ENCODE measurements at places on chromosomes 12 and 14. TPM values are rescaled to one million over a fixed set of nuclear protein-coding genes. Genes with fewer than 3 reads are reported as not detected.

- no peak for DNase-seq
Measured at GRCh38 chr12:30979371-30980259, 53.1 kb downstream of the TSPAN11 start.

DNA sequence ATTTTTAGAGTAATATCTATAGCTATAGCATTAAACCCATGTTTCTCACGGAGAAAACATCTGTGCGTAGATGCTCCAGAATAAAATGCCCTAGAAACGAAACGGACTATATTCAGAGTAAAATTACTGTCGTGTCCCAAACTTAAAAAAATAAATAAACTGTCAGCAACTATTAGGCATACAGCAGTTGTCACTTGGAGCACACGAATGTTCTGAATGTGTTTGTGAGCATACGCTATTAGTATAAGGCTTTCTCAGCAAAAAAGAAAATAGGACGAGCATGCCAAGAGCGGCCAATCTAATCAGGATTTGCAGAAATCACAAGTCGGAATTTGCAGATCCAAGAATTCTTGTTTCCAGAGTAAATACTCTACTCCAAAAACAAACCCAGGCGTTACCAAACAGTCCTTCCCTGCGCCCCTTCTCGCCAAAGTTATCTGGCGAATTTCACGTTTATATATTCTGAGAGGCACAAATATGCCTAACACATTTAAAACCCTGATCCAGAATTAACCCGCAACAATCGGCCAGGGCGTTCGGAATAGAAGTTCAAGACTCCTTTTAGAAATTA lies 836 bp downstream of the PTPN21 start:
- no peak for DNase-seq

GRCh38 chr14:72636094-72636493 lies 257.8 kb downstream of the DPF3 start:
- no peak for DNase-seq

The RTL1 gene
- not detected for total RNA-seq

The SCNN1A gene
- total RNA-seq, result 0.34 TPM

The ABCC9 gene
- total RNA-seq, result 0.11 TPM

Measured in K562 (cell line).